Fibroblast of the aortic adventitia (primary cell): ENCODE measurements at places on chromosomes 7 and 10.
A peak's percentile ranks its signal among the peaks of the same experiment; 100 is the strongest.

GRCh38 chr7:121624958-121625357 lies 228.8 kb upstream of the FAM3C start:
- peak; percentile 57 for DNase-seq

DNA sequence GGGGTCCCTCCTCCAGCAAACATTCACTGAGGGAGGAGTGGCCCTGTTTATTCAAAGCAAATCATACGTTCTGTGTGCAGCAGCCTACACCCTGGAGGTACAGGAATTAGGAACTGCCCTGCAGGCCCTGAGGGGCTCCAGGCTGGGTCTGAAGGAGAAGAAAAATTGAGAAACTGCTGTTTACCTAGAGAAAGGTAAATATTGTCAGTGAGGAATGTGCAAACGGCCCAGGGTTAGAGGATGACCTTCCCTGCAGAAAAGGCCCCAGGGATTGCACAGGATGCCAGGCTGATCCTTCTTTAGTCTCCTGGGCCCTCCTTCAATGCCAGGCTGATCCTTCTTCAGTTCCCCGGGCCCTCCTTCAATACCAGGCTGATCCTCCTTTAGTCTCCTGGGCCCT lies 5.7 kb downstream of the CALML5 start:
- no peak for DNase-seq

- DNase-seq: no peak
These were observed 77.9 kb upstream of the ABLIM1 start for GRCh38 chr10:114735946-114736345.

- DNase-seq: no peak
These were observed 81.4 kb downstream of the PRPF18 start for GRCh38 chr10:13668126-13668525.
